Endodermal cell (in vitro differentiated cells): ENCODE measurements at places on chromosomes 12 and 14.

GRCh38 chr14:95255013-95255412 is 64.7 kb downstream of the CLMN start:
- H3K4me1 ChIP-seq = peaks cover 23% of the 10 kb centered on the region
- no peak overlapping the region for H3K27ac ChIP-seq
- H3K27me3 ChIP-seq = no peaks in the 10 kb centered on the region
- H3K4me3 ChIP-seq = no peak overlapping the region

DNA sequence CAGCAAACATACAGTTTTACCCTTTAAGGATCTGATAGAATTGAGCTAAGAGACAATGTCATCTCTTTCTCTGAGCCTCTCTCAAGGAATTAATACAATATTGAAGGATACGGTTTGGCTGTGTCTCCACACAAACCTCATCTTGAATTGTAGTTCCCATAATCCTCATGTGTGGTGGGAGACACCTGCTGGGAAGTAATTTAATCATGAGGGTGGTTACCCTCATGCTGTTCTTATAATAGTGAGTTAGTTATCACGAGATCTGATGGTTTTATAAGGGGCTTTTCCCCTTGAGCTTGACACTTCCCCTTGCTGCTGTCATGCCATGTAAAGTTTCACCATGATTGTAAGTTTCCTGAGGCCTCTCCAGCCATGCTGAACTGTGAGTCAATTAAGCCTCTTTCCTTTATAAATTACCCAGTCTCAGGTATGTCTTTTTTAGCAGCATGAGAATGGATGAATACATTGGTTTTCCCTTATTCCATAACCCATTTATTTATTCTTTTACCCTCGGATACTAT is 47.6 kb downstream of the TMEM30B start:
- no peaks in the 10 kb centered on the region for H3K4me1 ChIP-seq
- no peak for DNase-seq
- H3K27ac ChIP-seq = no peak overlapping the region
- no peaks in the 10 kb centered on the region for H3K36me3 ChIP-seq

GRCh38 chr12:121217063-121217462 is 7.1 kb downstream of the P2RX4 start:
- H3K27ac ChIP-seq = no peak overlapping the region
- no peaks in the 10 kb centered on the region for H3K4me1 ChIP-seq
- H3K27me3 ChIP-seq = no peaks in the 10 kb centered on the region

DNA sequence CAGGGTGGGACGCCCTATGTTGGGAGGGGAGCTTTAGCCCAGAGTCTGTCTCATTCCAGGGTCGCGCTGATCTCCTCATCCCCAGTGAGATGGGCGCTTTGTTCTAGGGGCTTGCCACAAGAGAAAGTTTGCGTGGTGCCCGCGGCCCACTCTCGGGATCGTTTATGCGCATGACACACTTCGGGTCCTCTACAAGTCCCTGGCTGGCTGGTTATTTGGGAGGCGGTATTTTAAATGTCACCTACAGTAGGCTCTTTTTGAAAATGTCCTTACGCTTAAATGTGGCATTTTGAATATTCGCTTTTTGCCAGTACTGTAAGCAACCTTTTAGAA is 541 bp downstream of the GOLT1B start:
- no peaks in the 10 kb centered on the region for H3K27me3 ChIP-seq
- peaks cover 7% of the 10 kb centered on the region for H3K4me1 ChIP-seq
- no peak for DNase-seq

- H3K4me3 ChIP-seq = no peak overlapping the region
- no peaks in the 10 kb centered on the region for H3K4me1 ChIP-seq
- no peak overlapping the region for H3K27ac ChIP-seq
- no peaks in the 10 kb centered on the region for H3K27me3 ChIP-seq
- DNase-seq = peak; percentile 82
- no peaks in the 10 kb centered on the region for H3K36me3 ChIP-seq
Observed at GRCh38 chr14:29521526-29522137, 406.0 kb downstream of the PRKD1 start.

DNA sequence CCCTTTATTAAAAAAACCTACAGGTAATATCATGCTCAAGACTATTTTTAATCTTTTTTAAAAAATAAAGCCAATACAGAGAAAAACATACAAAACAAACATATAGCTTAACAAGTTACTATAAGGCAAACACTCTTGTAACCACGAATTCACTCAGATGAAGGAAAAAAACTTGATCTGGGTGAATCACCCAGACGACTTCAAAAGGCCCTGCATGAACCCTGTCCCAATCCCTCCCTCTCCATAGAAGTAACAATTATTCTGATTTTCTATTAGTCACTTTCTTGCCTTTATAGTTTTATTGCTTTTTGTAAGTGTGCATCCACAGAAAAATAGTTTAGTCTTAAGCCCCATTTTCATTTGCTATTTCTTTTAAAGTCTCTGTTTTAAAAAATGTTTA is 72.6 kb downstream of the LRP6 start:
- H3K27ac ChIP-seq = no peak overlapping the region
- no peak overlapping the region for H3K4me3 ChIP-seq
- no peaks in the 10 kb centered on the region for H3K27me3 ChIP-seq

DNA sequence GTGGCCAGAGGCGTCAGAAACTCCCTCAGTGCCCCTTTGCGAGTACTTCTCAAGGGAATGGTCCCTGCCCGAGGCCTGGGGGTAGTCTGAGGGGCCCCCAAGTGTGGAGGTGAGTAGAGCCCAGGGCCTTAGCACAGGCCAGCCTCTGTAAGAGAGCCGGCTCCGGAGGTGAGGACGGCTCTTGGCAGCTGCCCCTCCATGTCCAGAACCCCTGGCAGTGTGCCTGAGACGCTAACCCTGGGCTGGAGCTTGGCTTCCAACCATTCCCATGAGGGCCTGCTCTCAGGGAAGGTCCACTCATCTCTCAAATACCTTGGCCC is 61.7 kb downstream of the PRMT8 start:
- no peaks in the 10 kb centered on the region for H3K36me3 ChIP-seq
- no peak overlapping the region for H3K27ac ChIP-seq
- H3K4me1 ChIP-seq = peaks cover 8% of the 10 kb centered on the region
- H3K4me3 ChIP-seq = no peak overlapping the region

- peaks cover 93% of the 10 kb centered on the region for H3K36me3 ChIP-seq
- no peak overlapping the region for H3K4me3 ChIP-seq
- no peak overlapping the region for H3K27ac ChIP-seq
- DNase-seq = no peak
- no peaks in the 10 kb centered on the region for H3K27me3 ChIP-seq
Observed at GRCh38 chr14:88599326-88599725, 36.5 kb downstream of the ZC3H14 start.

- H3K4me1 ChIP-seq = peaks cover 18% of the 10 kb centered on the region
- peak overlapping the region; percentile 56 for H3K4me3 ChIP-seq
- peak overlapping the region; percentile 79 for H3K27ac ChIP-seq
- DNase-seq = peak; percentile 84
- H3K27me3 ChIP-seq = no peaks in the 10 kb centered on the region
- H3K36me3 ChIP-seq = no peaks in the 10 kb centered on the region
Observed at GRCh38 chr12:632102-632696, 31.0 kb downstream of the NINJ2 start.

- H3K27me3 ChIP-seq = no peaks in the 10 kb centered on the region
- no peak for DNase-seq
- no peak overlapping the region for H3K27ac ChIP-seq
Observed at GRCh38 chr12:58917699-58918468, 2.4 kb downstream of the LRIG3 start.

- H3K27me3 ChIP-seq = peaks cover 53% of the 10 kb centered on the region
- no peaks in the 10 kb centered on the region for H3K4me1 ChIP-seq
- no peak overlapping the region for H3K27ac ChIP-seq
- no peak overlapping the region for H3K4me3 ChIP-seq
- H3K36me3 ChIP-seq = peaks cover 24% of the 10 kb centered on the region
- no peak for DNase-seq
Observed at GRCh38 chr12:113155646-113156045, 6.1 kb downstream of the CFAP73 start.

DNA sequence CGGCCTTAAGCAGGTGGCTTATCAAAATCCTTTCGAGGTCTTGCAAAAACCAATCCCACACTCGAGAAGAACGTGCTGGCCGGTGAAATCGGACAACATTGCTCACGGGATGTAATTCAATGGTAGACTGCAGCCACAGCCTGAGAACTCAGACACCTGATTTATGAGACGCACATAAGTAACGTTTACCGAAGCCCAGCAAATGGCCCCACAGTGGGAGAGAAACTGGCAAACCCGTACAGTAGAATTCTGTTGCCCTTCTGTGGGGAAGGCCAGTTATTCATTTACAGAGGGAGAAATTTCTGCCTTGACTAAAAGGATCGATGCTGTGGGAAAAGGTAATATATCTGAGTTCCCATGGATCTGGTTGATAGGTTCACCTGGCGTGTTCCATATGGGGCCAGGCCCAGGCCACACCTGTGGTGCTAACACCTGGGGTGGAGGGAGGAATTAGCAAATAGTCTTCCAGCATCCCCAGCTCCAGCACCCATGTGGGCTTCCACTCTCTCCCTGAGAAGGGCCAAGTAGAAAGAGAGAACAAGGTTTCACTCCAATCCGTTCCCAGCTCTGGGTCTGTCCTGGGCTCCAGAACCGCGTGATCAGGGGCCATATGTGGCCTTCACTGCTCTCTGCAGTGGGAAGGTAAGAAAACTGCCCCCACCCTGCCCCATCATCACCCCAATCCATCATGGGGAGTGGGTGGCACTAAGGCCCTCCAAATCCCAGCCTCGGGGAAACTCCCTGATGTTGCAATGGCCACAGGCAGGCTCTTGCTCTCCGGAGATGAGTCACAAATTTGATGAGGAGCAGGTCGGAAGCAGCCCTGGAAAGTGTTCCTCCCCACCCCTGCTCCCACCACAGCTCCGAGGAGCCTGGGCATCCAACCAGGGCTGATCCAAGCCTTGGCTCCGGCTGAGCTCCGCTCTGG is 12.7 kb downstream of the BDKRB1 start:
- no peak overlapping the region for H3K27ac ChIP-seq
- H3K36me3 ChIP-seq = no peaks in the 10 kb centered on the region
- no peak for DNase-seq
- no peaks in the 10 kb centered on the region for H3K27me3 ChIP-seq
- H3K4me3 ChIP-seq = no peak overlapping the region

GRCh38 chr14:92383805-92384204 is 60.8 kb downstream of the SLC24A4 start:
- no peak overlapping the region for H3K27ac ChIP-seq
- peaks cover 5% of the 10 kb centered on the region for H3K27me3 ChIP-seq
- no peak for DNase-seq
- no peaks in the 10 kb centered on the region for H3K36me3 ChIP-seq
- no peaks in the 10 kb centered on the region for H3K4me1 ChIP-seq

DNA sequence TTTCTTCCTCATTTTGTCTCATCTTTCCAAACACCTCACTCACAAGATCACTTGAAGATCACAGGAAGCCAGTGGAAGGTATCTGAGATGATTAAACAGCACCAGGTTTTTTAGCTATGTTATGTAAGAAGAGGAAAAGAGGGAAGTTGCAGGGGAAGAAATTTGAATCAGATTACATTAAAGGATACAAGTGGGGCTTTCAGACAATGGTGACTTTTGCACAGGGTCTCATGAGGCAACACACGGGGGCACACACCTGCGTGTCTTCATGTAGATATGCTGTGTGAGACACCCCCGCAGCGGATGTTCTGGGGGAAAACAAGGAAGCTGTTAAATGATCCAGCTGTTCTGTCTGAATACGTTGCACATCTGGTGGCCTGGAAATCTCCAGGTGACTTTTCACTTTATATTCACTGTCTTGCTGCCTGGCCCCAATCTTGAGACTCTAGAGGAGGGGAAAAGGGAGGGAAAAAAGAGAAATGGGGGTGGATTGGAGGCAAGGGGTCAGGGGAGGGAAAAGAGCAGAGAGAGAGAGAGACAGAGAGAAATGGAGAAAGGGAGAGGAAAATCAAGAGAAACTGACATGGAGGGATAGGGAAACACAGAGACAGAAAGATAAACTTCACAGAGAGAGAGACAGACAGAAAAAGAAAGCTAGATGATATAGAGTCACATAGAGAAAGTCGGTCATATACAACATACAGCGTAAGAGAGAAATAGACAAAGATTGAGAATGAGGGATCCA is 36.3 kb upstream of the PPP1CC start:
- no peak overlapping the region for H3K4me3 ChIP-seq
- no peaks in the 10 kb centered on the region for H3K4me1 ChIP-seq
- H3K36me3 ChIP-seq = no peaks in the 10 kb centered on the region
- no peak for DNase-seq

- peaks cover 3% of the 10 kb centered on the region for H3K4me1 ChIP-seq
- no peak for DNase-seq
- no peaks in the 10 kb centered on the region for H3K36me3 ChIP-seq
- no peak overlapping the region for H3K27ac ChIP-seq
Observed at GRCh38 chr12:31002999-31003398, 70.7 kb upstream of the DDX11 start.

GRCh38 chr14:97975216-97975615 is 1178.0 kb downstream of the VRK1 start:
- no peaks in the 10 kb centered on the region for H3K36me3 ChIP-seq
- no peak overlapping the region for H3K27ac ChIP-seq
- peaks cover 13% of the 10 kb centered on the region for H3K27me3 ChIP-seq
- DNase-seq = no peak
- no peak overlapping the region for H3K4me3 ChIP-seq
- no peaks in the 10 kb centered on the region for H3K4me1 ChIP-seq

DNA sequence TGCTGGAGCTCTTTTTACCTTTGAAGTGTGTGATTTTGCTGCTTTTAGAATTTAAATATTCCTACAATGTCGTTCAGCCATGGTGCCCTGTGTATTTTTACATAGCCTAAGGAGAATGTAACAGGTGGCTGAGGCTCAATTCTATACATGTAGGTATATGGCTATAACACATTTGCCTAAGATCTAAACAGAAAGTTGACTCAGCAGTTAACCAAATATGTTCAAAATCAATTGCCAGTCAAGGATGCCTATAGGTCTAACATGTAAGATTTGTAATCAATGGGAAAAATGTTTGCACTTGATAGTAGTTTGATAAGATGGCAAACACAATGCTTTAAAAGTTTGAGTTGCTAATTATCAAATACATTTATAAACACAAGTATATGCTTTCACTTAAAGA is 8.2 kb downstream of the PAWR start:
- no peak overlapping the region for H3K27ac ChIP-seq
- H3K4me1 ChIP-seq = peaks cover 2% of the 10 kb centered on the region
- peak overlapping the region; percentile 33 for H3K4me3 ChIP-seq
- H3K36me3 ChIP-seq = peaks cover 13% of the 10 kb centered on the region
- no peak for DNase-seq

GRCh38 chr12:905261-906031 is 44.0 kb downstream of the RAD52 start:
- no peak overlapping the region for H3K4me3 ChIP-seq
- peak; percentile 55 for DNase-seq
- peaks cover 92% of the 10 kb centered on the region for H3K36me3 ChIP-seq
- H3K4me1 ChIP-seq = peaks cover 14% of the 10 kb centered on the region

DNA sequence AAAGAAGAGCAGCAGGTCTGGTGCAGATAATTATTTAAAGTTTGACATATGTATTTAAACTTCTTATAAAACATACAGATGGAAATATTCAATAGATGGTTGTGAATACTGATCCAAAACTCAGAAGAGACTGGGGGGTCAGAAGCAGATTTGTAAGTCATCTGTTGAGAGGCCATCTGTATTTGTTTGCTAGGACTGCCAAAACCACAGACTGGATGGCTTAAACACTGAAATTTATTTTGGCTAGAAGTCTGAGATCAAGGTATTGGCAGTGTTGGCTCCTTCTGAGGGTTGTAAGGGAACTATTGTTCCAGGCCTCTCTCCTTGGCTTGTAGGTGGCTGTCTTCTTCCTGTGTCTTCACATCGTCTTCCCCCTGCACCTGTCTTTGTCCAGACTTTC is 153.9 kb downstream of the LRRK2 start:
- H3K4me3 ChIP-seq = no peak overlapping the region
- no peak overlapping the region for H3K27ac ChIP-seq
- H3K4me1 ChIP-seq = no peaks in the 10 kb centered on the region
